ENCODE measurements at places on chromosomes 4 and X.

GRCh38 chrX:41302370-41302769 is 31.6 kb upstream of the DDX3X start:
- no peak for DNase-seq

DNA sequence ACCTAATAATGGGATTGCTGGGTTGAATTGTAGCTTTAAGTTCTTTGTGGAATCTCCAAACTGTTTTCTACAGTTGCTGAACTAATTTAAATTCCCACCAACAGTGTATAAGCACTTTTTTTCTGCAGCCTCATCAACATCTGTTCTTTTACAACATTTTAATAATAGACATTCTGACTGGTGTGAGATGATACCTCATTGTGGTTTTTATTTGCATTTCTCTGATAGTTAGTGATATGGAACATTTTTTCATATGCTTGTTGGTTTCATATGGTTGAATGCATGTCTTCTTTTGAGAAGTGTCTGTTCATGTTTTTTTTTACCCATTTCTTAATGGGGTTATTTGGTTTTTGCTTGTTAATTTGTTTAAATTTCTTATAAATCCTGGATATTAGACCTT is 1718.9 kb downstream of the C4orf33 start:
- no peak for DNase-seq

DNA sequence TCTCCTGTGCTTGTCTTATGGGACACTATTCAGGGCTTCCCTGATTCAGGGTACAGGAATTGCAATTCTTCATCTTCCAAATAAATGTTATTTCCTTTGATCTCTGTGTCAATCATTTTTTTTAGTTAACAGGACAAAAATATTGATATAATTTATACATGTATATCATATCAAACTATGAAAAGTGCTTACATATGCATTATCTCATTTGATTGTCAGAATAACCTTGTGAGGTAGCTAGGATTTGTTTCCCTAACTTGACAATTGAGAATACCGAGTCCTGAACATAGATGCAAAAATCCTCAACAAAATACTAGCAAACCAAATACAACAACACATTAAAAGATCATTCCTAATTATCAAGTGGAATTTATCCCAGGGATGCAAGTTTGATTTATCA is 11.5 kb upstream of the SERPINA7 start:
- no peak for DNase-seq

GRCh38 chr4:16129336-16129735 is 45.5 kb upstream of the PROM1 start:
- DNase-seq = no peak

- DNase-seq = no peak
Measured at GRCh38 chrX:11965436-11965835, 172.8 kb upstream of the FRMPD4 start.

DNA sequence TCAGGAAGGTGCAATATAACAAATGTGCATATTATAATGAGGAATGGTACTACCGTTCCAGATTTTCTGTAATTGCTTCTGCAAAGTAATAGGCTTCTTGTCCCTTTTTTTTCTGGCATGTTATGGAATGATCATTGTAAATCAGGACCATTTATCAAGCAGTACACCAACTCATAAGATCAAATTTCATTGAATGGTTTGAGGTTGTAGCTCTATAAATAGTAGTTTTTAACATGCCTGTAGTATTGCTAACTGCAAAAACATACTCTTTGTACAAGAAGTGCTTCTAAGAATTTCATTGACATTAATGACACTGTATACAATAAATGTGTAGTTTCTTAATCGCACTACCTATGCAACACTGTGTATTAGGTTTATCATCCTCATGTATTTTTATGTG is 12.6 kb downstream of the IBSP start:
- no peak for DNase-seq

- no peak for DNase-seq
Measured at GRCh38 chr4:72283357-72283756, 251.6 kb downstream of the NPFFR2 start.

DNA sequence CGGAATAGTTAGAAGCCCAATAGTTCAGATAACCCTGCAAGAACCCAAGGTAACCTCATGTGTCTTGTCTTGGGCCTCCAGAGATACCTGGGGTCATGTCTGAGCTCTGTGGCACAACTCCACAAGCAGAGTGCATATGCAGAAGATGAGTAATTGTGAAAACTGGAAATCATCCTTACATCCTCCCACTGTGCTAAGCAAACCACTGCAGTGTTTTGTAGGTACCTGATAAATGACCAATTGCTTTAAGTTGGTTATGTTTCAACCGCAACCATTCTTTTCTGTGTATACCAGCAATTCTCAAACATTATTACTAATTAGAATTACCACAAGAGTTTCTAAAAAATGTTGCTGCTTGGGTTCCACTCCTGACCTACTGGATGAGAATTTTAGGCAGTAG is 73.2 kb downstream of the CBLL2 start:
- DNase-seq = no peak

GRCh38 chr4:16532240-16532970 is 306.1 kb upstream of the TAPT1 start:
- no peak for DNase-seq

- no peak for DNase-seq
Measured at GRCh38 chrX:126124721-126125120, 41.4 kb downstream of the DCAF12L2 start.

- no peak for DNase-seq
Measured at GRCh38 chr4:1375051-1375721, 28.2 kb downstream of the UVSSA start.

- no peak for DNase-seq
Measured at GRCh38 chr4:62898115-62898514, 1511.1 kb downstream of the TECRL start.
